ENCODE measurements at places on chromosomes 13 and 19.

DNA sequence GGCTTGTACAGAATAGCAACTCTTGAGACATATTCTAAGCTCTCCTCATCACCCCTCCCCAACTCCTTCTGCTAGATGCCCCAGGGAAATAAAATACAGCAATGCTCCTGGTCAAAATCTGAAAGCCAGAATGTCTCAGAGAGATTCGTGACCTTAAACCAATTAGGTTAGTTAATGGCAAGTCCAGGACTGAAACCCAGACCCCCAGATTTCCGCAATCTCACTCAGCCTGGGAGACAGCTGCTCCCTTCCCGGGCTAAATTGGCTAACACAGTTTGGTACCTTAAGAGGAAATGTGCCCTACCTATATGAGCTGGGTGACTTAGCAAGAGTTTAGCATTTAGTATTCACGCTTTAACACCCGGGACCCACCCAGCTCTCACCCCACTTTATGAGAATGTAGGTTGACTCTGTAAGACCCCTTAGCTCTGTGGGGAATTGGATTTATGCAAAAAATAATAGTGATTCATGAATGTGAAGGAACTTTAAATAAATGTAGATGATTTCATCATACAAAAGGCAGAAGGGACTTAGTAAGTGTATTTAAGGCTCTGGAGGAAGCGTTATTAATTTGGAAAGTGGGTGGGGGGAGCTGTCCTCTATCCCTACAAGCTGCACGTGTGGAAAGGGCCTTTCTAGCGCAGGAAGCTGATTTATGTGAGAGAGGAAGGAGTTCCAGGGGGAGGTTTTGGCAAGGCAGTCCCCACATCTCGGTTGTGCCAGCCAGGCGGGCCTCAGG lies 1.1 kb downstream of the DLEU7 start:
- no peak for DNase-seq

GRCh38 chr13:38871275-38871674 lies 119.4 kb downstream of the STOML3 start:
- DNase-seq = no peak

DNA sequence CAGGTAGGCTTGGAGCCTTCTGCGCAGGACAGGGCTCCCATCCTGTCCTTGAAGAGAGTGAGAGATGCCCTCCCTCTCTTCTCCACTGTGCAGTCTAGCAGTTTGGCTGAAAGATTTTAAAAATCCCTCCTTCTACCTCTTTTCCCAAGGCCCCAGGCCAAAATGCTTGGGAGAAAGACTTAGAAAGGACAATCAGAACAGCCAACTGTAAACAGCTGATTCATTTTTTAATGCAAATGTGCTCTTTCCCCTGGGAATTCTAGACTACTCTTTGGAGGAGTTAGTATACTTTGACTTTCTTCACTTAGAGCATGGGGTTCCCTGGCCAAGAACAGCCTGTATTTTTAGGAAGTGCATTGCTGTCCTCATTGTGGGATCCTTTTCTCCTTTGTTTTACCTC lies 398.9 kb downstream of the GPC6 start:
- no peak for DNase-seq

DNA sequence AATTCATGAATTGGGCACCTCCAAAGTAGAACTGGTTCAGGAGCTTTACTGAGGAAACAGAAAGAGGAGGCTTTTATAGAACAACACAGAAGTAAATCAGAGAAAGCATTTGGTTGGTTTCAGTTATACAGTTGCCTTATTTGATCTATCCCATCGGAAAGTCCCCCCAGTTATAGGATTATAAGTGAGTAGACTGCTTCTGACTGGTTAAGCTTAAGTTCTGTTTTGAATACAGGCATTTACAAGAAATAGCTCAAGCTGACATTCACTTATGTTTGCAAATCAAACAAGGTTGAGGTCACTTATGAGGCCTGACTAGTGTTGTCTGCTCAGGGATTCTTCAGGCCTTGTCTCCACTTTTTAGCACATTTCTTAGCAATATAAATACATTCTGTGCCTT lies 857.4 kb downstream of the EFNB2 start:
- DNase-seq = no peak

DNA sequence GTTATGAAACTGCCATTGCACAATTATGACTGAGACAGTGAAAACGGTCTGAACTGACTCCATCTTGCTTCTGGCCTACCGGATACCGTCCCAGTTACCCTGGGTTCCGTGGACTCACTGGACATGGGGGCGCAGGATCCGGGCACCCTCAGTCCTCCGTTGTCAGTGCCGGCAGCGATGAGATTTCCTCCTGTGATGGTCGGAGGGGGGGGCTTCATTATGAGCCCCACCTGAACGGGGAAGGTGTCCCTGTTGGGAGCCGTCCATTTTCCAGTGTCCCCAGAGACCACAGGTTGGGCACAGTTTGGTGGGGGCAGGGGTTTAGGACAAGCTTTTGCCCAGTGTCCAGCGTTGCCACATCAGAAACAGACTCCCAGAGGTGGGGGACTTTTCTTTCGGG lies 23.4 kb downstream of the TMEM255B start:
- DNase-seq = no peak

DNA sequence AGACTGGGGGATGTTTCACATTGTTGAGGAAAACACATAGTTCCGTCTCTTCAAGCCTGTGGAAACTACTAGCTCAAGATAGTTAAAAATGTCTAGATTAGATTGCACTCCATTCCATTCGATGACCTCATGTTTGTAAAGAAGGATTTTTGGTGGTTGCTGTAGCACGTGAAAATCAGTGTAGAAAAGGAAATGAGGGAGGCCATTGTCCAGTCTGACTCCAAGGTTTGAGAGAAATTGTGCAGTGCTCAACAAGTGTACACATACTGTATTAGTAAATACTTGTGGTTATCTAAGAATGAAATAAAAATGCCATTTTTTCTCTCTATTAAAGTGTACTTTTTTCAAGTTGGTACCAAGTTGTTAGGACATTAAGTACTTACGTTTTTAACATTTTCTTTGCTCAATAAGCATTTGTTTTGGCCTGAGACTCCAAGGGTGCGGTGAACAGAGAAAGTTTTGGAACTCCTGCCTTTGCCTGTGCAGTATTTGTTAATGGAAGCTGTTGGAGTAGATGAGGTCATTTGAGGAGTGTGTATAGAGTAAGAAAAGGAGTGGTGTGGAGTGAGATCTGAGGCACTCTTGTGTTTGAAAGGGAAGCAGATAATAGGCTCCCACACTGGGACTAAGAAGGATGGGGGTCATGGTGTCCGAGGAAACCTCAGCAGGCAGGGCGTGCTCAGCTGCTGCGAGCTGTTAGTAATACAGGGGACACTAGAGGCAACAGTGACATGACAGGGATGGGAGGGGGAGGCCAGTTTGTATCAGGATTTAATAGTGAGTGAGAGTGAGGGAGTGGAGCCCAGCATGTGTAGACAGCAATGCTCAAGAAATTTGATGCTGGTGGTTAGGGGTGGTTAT lies 4.4 kb downstream of the WASF3 start:
- DNase-seq = no peak

DNA sequence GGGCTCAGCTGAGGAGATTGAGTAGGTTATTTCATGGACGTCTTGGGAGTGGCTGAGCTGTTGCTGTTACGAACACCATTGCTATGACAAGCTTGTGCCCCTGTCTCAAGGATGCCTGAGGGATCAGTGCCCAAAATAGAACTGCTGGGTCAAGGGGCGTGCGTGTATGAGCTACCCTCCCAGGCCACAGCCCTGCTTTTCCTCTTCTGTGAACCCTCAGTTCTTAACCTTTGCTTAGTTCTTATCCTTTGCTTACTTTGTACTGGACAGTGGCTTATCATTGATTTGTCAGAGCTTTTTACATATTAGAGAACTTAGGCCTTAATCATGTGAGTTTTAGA lies 9.0 kb downstream of the ARHGAP45 start:
- no peak for DNase-seq

DNA sequence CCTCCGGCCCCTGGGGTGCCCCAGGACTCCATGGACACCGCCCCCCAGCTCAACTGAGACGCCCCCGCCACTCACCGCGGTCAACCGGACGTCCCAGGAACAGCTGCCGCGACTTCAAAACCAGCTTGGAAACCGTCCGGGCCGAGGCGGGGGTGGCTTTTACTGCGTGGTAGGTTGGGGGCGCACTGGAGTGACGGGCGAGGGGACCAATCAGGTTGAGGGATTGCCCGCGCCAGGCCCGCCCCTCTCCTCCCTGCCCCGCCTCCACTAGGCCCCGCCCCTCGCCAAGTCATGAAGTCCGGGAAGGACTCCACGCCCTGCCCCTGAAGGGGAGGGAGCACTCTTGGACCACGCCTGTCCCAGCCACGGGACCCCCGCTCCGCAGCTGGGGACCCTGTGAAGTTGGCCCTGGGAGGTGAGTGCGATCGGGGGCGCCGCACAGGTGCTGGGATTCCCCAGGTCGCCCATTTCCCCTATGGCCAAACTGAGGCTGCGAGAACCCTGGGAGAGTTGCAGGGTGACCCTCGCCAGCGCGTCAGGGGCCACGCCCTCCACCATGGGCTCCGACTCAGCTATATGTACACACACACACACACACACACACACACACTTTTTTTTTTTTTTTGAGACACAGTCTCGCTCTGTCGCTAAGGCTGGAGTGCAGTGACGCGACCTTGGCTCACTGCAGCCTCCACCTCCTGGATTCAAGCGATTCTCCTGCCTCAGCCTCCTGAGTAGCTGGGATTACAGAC lies at the start of gene PLIN3:
PLIN3 (minus strand) TSS at position 134 of the 752 bp plus-strand sequence. CDS start 6,273 bp downstream, outside the sequence.
- DNase-seq = peak; percentile 97

DNA sequence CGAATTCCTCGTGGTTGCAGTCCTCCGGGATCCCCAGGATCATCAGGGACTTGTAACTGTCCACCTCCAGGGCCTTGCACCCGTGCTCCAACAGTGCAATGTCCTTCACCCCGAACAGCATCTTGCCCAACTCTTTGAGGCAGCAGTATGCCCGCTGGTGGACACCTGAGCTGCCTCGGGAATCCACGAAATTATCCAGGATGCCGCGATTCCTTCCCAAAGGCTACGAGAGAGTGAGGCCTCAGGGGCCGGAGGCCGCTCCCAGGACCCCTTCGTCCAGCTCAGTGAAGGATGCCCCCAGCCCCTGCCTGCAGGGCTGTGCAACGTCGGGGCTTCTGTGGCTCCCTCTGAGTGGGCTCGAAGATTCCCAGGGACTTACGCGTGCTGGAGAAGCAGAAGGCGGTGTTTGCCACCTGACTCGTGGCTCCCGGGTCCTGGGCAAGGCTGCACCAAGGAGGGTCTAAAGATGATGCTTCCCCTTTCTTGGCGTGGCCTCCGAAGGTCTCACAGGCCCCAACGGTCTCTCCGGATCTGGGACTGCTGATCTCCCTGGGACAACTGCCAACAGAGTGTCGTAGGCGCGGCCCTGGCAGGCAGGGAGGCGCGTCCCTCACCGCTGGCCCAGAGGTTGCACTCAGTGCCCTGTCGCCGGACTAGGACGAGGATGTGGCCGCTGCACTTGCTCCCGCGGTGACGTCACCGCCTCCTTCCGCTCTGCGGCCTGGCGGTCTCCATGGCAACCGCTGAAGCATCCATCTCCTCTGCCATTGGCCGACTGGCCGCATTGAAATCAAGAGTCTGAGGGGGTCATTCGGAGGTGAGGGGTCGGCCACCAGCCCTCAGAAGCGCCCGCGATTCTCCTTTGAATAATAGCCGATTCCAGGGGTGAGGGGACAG lies at the start of gene PNMA8C:
PNMA8C (minus strand) TSS at position 698 of the 897 bp plus-strand sequence; CDS start at position 121, 577 bp downstream.
- DNase-seq = no peak

DNA sequence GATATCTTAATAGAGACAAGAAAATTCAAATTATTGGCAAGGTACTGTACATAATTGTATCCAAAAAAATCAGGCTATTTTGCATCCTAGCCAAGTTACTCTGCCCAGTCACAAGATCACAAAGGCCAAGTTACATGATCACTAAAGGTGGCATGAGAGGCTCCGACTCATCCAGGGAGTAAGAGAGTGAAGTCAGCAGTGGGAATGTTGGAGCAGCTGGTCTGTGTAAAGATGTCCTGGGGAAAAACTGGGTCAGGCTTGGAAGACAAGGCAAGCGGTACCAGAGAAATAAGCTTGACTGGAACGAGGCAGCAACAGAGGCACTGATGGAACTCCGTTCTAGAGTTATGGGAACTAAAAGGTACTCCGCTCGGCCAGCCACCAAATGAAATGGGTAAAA lies 50.2 kb upstream of the PSG2 start:
- DNase-seq = no peak

- no peak for DNase-seq
Observed at GRCh38 chr19:28482221-28482620, 730.7 kb downstream of the UQCRFS1 start.

DNA sequence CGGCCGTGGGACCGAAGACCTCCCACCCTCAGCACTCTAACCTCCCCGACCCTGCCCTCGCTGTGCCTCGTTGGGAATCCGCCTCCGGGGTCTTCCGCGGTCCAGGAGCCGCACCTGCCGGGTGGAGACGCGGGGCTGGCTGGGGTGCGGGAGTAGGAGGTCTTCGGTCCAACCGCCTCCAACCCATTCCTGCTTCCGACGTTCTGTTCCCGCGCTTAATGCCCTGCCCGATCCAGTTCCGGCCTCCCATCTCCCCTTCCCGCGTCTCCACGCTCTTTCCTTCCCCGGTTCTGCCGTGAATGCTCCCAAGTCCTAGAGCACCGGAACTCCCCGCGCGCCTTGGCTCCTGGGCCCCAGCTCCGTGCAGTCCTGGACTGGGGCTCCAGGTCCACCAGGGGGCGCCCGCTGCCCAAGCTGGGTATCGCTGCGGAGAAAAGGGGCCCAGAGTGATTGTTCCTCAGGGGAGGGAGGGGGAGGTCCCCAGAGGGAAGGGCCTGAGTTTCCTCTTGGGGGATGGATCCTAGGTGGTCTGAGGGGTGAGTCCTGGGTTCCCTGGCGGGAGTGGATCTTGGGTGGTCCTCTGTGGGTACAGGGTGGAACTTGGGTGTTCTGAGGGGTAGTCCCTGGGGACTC lies 14.1 kb upstream of the TNFSF9 start:
- no peak for DNase-seq

DNA sequence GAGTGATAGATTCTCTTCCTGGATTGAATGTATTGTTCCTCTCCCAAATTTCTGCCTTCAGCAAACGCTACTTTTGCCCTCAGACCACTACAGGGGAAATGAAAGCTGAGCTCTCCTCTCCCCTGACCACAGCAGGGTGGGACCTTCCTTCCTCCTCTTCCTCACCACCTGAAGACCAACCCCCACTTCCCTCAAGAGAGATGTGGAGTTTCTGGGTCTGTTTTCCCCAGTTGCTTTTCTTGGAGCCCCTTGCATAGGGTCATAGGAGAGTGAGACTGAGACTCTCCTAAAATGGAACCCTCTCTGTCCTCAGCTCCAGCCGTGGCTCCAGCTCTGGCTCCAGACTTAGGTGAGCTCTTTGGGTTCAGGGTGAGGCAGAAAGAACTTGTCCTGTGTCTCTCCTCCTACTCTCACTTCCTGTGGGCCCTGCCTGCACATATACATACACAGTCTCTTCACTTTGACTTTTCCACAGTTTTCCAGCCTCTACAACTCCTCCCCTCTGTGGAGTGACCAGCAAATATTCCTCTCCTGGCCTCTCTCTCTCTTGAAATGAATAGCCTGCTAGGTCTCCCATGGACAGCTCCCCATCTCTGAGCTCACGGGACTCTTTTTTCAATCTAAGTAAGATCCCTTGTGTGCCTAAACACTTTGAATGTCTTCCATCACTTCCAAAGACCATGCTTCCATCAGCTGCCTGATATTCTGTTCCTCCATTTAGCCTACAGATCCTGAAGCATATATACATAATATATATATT lies 19.2 kb upstream of the ZNF175 start:
- DNase-seq = no peak

All from vagina (tissue), 2 donors.